T-helper 17 cell (primary cell): ENCODE measurements at places on chromosomes 4 and X. TPM values are rescaled to one million over a fixed set of nuclear protein-coding genes. Genes with fewer than 3 reads are reported as not detected.
A peak's percentile ranks its signal among the peaks of the same experiment; 100 is the strongest.

DNA sequence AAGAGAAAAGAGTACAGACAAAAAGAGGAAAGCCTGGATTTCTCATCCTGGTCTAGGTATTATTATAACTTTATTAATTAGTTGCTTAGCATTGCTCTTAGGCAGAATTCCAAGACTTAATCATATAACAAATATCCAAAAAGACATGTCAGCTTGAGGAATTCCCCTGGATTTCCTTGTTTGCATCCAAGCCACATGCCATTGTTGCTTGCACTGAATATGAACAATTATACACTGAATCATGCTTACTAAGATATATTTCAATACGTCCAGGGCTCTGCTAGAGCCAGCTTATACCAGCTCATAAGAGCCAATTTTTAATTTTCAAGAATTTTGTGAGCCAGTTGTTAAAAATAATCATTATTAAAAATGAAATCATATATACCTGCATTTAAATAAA lies 5.5 kb upstream of the TLR10 start:
- H3K27ac ChIP-seq: no peak overlapping the region
- H3K36me3 ChIP-seq: peaks cover 2% of the 10 kb centered on the region
- no peaks in the 10 kb centered on the region for H3K27me3 ChIP-seq
- no peak overlapping the region for H3K4me3 ChIP-seq
- DNase-seq: no peak

DNA sequence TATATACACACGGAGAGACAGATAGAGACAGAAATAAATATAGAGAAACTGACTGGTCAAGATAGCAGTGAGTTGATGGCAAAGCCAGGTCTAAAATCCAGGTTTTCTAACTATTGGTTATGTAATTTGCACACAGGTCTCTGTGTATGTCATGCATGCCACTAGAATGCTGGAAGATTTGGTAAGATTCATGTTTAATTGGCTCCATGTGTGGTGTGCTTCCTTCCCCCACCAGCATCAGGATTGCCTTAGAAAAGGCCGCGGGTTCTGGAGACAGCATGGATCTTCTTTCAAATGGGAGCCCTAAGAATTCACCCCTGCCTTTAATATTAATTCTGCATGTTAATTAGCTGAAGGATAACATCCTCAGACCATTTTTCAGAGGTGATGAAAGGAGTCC lies 31.3 kb downstream of the HAND2 start:
- H3K27ac ChIP-seq: no peak overlapping the region
- no peak for DNase-seq
- no peak overlapping the region for H3K4me3 ChIP-seq
- H3K36me3 ChIP-seq: peaks cover 4% of the 10 kb centered on the region
- peaks cover 15% of the 10 kb centered on the region for H3K4me1 ChIP-seq
- H3K27me3 ChIP-seq: peaks cover 76% of the 10 kb centered on the region

GRCh38 chr4:7547368-7548040 lies 112.8 kb upstream of the PSAPL1 start:
- H3K36me3 ChIP-seq: no peaks in the 10 kb centered on the region
- no peak for DNase-seq
- H3K4me3 ChIP-seq: no peak overlapping the region

- H3K27ac ChIP-seq: no peak overlapping the region
- H3K4me1 ChIP-seq: no peaks in the 10 kb centered on the region
- no peak for DNase-seq
- H3K27me3 ChIP-seq: no peaks in the 10 kb centered on the region
Observed at GRCh38 chrX:30935985-30936384, 46.9 kb upstream of the TAB3 start.

DNA sequence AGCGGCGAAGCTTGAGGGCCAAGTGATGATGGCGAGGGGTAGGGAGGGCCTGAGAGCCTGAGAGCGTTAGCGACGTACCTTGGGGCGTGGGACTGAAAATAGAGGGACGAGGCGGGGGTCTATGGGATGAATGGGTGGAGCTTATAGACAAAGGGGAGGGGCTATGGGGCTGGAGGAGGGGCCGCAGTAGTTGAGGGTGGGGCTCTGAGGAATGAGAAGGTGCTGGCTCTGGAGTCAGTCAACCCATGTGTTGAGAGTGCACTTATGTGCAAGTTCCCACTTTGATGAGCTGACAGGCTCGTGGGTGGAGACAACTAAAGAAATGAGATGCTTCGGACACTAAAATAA lies 488 bp downstream of the TBC1D25 start:
- DNase-seq: peak; percentile 22
- H3K27me3 ChIP-seq: no peaks in the 10 kb centered on the region
- peak overlapping the region; percentile 86 for H3K27ac ChIP-seq

DNA sequence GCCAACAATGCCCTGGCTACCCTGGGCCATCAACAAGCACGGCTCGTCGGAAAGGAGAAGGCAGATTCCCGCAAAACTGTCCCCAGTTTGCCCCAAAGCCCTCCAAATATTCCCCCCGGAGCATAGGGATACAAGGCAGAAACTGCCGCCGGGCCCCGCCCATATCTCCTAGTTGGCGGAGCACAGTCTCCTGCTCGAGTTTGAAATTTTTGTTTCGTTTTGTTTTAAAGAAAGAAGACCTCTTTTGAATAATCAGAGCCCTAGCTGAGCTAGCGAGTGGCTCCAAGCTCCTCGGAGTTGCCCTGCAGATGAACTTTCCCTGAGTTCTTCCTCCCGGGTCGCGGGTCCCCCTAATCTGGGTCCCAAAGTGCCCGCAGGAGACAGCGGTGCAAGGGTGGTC lies 138.1 kb upstream of the ZIC3 start:
- H3K4me1 ChIP-seq: peaks cover 3% of the 10 kb centered on the region
- peaks cover 2% of the 10 kb centered on the region for H3K36me3 ChIP-seq
- no peak overlapping the region for H3K27ac ChIP-seq
- DNase-seq: no peak

PCDH10 gene
- total RNA-seq: not detected

LYAR gene
- 14.6 TPM for total RNA-seq

GRCh38 chrX:143472347-143472938 lies 44.8 kb downstream of the SPANXN3 start:
- no peaks in the 10 kb centered on the region for H3K27me3 ChIP-seq
- H3K27ac ChIP-seq: no peak overlapping the region
- no peak overlapping the region for H3K4me3 ChIP-seq
- no peaks in the 10 kb centered on the region for H3K4me1 ChIP-seq
- H3K36me3 ChIP-seq: no peaks in the 10 kb centered on the region
- DNase-seq: no peak

DNA sequence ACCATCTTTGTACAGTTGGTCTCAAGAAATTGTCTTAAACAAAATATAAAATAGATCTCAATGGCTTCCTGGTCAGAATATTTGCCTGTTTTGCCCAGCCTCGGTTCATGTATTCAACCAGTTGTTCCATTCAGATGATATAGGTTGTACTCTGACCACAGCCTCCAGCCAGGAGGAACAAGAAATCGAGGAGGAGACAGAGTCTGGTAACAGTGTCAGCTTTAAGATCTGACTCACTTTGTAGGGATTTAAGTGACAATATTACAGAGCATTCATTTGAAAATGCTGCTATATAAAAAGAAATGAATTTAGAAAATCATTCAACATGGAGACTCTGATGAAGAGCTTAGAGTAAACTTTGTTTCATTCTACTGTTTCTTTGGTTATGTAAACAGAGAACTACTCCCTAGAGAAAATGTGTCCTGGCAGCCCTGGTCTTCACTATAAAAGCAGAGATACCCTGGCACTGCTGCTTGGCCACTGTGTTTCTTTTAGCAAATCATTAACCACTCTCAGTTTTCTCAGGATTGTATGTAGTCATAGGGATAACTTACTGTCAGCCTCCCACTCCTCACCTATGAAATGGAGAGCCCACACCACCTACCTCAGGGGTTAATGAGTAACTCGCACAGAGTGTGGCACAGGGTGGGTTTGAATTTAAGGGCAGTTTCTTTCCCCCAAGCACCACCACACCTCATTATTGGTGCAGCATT lies 53.5 kb downstream of the PAGE2 start:
- H3K4me1 ChIP-seq: no peaks in the 10 kb centered on the region
- H3K27me3 ChIP-seq: no peaks in the 10 kb centered on the region
- no peaks in the 10 kb centered on the region for H3K36me3 ChIP-seq
- no peak for DNase-seq

GRCh38 chr4:108355186-108355901 lies 186.6 kb upstream of the LEF1 start:
- H3K27me3 ChIP-seq: no peaks in the 10 kb centered on the region
- no peak for DNase-seq
- H3K27ac ChIP-seq: peak overlapping the region; percentile 96
- H3K4me1 ChIP-seq: peaks cover 37% of the 10 kb centered on the region
- H3K4me3 ChIP-seq: peak overlapping the region; percentile 76

- H3K4me3 ChIP-seq: no peak overlapping the region
- DNase-seq: no peak
- no peak overlapping the region for H3K27ac ChIP-seq
- peaks cover 1% of the 10 kb centered on the region for H3K36me3 ChIP-seq
Observed at GRCh38 chrX:345020-345925, 26.7 kb upstream of the GTPBP6 start.

ZBTB33 gene
- total RNA-seq: 21.5 TPM

DNA sequence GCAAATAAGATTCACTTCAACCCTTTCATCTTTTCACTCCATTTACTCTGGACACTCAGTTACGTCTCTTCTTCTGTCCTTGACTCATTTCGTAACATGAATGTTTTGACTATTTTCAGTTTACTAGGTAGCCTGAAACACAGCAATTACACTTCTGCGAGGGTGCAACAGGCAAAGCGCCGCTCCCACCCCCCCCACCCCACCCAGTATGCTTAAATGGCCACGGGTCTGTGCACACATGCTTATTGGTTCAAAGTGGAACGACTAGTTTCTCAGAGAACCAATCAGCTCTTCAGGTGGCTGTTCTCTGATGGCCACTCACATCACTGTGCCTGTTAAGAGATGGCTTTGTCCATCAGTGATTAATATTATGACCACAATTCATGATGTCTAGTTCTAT lies 3.5 kb downstream of the BEND4 start:
- H3K27ac ChIP-seq: no peak overlapping the region
- peaks cover 9% of the 10 kb centered on the region for H3K4me1 ChIP-seq

GRCh38 chr4:10157478-10158332 lies 41.1 kb upstream of the WDR1 start:
- peaks cover 9% of the 10 kb centered on the region for H3K27me3 ChIP-seq
- H3K36me3 ChIP-seq: no peaks in the 10 kb centered on the region
- DNase-seq: no peak
- H3K27ac ChIP-seq: no peak overlapping the region

NUDT10 gene
- total RNA-seq: not detected

GRCh38 chrX:8204169-8204935 lies 33.3 kb upstream of the VCX2 start:
- H3K27me3 ChIP-seq: no peaks in the 10 kb centered on the region
- H3K4me3 ChIP-seq: no peak overlapping the region
- H3K4me1 ChIP-seq: no peaks in the 10 kb centered on the region

DNA sequence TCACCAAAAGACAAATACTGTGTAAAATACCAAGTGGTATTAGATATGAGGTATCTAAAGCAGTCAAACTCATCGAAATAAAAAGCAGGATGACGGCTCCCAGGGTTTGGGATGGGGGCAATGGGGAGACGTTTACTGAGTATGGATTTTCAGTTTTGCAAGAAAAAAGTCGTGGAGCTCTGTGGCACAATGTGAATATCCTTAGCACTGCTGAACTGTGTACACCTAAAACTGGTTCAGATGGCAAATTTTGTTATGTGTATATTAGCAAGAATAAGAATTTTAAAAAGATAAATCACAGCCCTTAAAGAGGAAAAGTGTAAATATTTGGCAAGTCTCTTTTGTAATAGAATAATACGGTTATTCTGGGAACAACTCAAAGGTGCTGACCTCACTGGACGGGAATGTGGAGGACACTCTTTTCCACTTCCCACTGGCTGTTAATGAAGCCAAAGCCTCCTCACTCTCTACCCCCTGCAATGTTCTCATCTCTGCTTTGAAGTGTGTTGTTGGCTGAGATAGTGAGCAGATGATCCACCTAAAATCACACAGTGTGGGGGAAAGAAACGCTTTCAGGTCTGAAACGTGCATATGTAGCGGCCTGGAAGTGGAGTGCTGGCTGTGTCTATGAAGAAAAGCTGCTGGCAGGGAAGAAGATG lies 49.2 kb downstream of the SEL1L3 start:
- H3K27me3 ChIP-seq: no peaks in the 10 kb centered on the region
- no peak for DNase-seq
- H3K4me1 ChIP-seq: peaks cover 8% of the 10 kb centered on the region
- H3K4me3 ChIP-seq: no peak overlapping the region

- no peaks in the 10 kb centered on the region for H3K27me3 ChIP-seq
- no peak overlapping the region for H3K27ac ChIP-seq
- H3K4me3 ChIP-seq: no peak overlapping the region
- no peaks in the 10 kb centered on the region for H3K4me1 ChIP-seq
Observed at GRCh38 chrX:135572436-135572835, 52.0 kb downstream of the INTS6L start.

HOPX gene
- total RNA-seq: 17.6 TPM

ERAS gene
- not detected for total RNA-seq

DNA sequence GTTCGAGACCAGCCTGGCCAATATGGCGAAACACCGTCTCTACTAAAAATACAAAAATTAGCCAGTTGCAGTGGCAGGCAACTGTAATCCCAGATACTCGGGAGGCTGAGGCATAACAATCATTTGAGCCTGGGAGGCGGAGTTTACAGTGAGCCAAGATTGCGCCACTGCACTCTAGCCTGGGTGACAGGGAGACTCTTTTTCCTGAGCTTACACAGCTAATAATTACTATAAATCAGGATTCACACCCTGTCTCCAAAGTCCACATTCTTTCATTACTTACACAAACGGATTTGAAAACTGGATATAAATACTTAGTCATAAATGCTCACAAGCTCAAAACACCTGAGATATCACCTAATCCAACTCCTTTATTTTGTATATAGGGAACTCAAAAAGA lies 151.6 kb downstream of the LRBA start:
- no peak overlapping the region for H3K27ac ChIP-seq
- DNase-seq: no peak
- H3K4me1 ChIP-seq: no peaks in the 10 kb centered on the region
- H3K27me3 ChIP-seq: no peaks in the 10 kb centered on the region
- no peak overlapping the region for H3K4me3 ChIP-seq
- no peaks in the 10 kb centered on the region for H3K36me3 ChIP-seq

DNA sequence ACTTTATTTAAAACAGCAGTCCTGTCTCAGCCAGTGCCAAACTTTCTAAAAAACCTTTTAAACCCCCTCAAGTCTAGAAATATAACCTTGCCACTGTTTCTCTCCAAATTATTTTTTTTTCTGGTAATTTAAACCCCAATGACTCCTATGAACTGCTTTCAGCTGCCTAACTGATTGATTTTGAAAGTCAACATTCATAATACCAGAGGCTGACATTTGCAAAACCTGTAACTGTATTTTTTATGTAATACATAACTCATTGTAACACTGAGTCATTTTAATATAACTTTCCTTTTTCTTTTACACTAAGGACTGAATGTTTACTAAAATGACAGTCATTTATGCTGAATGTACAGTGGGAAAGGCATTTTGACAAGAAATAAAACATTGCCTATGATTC lies 19.1 kb upstream of the EGFL6 start:
- H3K4me1 ChIP-seq: peaks cover 6% of the 10 kb centered on the region
- no peak overlapping the region for H3K4me3 ChIP-seq
- no peaks in the 10 kb centered on the region for H3K36me3 ChIP-seq
- H3K27me3 ChIP-seq: peaks cover 8% of the 10 kb centered on the region
- DNase-seq: no peak
- no peak overlapping the region for H3K27ac ChIP-seq

DCAF12L2 gene
- total RNA-seq: not detected
